ENCODE measurements at places on chromosomes 6 and 20.

DNA sequence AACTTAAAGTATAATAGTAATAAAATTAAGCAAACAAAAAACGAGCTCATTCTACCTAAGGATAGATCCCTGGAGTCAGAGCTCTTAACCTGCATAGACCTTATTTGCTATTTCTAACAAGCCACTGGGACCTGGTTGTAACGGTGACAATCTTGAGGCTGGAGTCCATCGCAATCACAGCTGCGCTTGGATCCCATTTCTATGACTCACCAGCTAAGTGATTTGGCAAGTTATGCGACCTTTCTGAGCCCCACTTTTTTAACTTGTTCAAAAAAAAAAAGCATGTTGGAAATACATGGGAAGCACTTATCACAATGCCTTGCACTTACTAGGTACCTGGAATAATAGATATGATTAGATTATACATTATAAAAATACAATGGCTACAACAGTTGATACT, 389.5 kb upstream of the CDH4 start:
- DNase-seq, result no peak

DNA sequence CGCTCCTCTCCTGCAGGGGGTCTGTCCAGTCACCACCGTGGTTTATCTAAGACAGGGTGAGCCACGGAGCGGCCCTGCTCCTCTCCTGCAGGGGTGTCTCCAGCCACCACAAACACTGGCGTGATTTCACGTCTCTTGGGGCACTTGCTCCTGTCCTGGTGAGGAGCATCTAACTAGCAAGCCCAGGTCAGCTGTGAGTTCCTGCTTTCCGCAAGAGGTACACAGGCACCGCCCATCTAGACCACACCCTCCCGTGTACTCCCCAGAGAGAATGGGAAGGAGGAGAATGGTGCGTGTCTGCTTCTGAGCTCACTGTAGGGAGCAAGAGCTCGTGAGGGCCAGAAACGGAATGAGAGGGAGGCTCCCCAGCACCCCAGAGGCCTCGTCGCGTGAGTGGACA, 40.7 kb downstream of the DACT2 start:
- DNase-seq, result no peak

- no peak for DNase-seq
Measured at GRCh38 chr6:75267461-75267860, 17.1 kb downstream of the TMEM30A start.

GRCh38 chr6:156555116-156555515, 222.1 kb upstream of the ARID1B start:
- no peak for DNase-seq

GRCh38 chr6:53651205-53651763, 14.3 kb downstream of the KLHL31 start:
- DNase-seq, result peak; percentile 37

GRCh38 chr20:32538526-32538939, 46.6 kb downstream of the NOL4L start:
- DNase-seq, result no peak

- DNase-seq, result no peak
Measured at GRCh38 chr6:583116-583515, 73.8 kb downstream of the HUS1B start.

GRCh38 chr6:93017213-93017612, 402.1 kb downstream of the EPHA7 start:
- no peak for DNase-seq

GRCh38 chr6:54151861-54152260, 40.6 kb downstream of the MLIP start:
- DNase-seq, result no peak

- DNase-seq, result no peak
Measured at GRCh38 chr20:14716351-14716801, 379.0 kb upstream of the FLRT3 start.

- no peak for DNase-seq
Measured at GRCh38 chr20:62584671-62585460, 57.4 kb upstream of the SLCO4A1 start.

DNA sequence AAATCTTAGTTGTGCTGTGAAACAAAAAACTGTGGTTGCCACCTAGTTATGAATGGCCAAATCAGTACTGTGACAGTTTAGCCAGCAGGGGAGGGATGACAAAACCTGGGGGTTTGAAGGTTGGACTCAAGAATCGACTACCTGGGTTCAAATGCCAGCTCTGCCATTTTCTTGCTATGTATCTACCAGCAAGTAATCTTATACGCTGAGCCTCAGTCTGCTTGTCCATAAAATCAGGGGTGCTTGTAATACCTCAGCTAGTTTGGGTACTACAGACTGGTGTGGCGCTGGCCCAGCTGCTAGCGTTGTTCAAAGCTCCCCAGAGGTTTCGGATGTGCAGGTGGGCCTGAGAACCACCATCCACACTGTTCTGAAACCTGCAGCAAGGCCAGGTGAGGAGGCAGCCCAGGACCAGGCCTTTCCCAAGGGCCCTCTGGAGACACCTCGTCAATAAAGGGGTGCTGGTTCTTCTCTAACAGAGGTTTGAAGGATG, 40.4 kb downstream of the TRAM2 start:
- DNase-seq, result no peak

DNA sequence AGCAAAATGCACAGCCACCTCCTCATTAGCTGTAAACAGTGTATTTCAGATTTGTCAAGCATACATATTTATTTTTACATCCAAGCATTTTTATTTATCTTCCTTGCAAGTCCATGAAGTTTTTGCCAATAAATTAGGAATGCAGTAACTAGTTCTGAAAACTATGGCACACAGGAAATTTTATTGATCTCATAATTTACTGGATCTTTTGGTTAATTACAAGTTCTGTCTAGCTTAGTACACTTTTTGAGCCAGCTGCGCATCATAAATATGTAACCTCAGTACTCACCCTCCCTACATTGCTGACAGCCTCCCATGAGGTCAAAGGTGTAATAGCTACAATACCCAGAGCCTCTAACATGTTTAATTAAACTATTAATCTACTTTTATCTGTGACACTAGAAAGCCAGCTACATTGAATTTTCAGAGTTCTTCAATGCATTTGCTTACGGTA, 898.2 kb downstream of the KIF16B start:
- no peak for DNase-seq

DNA sequence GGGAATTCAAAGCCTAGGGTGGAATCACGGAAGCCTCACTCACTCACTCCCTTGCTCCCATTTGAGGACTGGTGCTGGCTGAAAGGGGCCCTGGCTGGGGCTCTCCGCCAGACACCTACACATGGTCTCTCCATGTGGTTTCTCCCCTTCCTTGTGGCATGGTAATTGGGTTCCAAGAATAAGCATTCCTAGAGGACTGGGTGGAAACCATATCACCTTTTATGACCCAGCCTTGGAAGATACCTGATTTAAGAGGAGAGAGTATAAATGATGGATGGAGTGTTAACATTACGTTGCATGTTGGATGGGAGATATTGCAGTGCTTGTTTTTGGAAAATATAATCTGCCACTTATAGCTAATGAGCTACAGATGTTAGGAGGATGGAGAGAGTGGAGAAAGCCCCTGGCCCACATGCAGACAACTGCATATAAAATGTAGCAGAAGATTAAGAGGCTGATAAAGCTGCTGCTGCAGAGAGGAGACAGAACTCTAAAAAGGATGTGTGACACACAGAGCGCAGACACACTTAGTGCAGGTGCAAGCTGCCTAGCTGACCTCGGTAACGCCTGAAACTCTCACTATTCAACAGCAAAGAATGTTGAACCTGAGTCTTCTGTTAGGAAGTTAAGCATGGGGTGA, 23.3 kb upstream of the CDKN1A start:
- no peak for DNase-seq

- DNase-seq, result no peak
Measured at GRCh38 chr6:34836008-34836407, 44.1 kb downstream of the BLTP3A start.

DNA sequence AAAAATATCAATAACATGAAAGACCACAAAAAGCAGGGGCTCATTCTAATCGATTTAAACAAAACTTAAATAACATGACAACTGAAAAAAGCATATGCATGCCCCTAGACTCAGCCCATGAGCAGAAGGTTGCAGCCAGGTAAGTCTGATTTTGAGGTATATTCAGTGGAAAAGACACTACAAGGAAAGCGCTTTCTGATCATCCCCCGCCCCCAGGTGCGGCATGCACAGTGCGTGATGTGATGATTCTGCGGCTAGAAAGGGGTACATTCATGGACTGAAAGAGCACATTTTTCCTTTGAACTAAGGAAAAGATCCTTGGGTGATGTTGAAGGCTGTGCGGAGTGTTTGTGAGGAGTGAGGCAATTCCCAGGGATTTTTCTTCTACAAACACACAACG, 16.9 kb upstream of the FOXC1 start:
- no peak for DNase-seq

DNA sequence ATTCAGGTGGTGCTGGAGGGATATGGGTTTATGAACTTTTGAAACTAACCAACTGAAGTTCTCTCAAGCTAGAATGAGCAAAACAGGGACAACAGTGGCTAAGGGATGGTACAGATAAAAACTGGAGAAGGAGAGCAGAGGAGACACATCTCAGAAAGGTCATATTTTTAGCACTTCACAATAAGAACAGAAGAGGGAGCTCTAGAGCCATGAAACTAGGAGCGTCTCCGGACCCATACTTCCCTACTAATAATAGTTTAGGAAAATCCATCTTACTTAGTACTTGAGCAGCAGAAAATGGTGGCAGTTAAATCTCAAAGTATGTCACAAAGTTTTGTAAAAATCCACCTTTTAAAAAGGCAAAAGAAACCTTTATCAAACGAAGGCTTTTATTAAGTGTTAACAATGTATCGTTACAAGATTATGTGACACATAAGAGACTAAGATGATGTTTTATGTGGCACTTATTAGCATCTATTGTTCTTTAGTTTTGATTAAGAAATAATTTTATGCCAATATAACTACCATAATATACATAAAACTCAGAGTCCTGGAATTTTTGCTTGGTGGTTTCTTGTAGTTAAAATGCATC, 278.6 kb downstream of the TBC1D32 start:
- DNase-seq, result no peak

DNA sequence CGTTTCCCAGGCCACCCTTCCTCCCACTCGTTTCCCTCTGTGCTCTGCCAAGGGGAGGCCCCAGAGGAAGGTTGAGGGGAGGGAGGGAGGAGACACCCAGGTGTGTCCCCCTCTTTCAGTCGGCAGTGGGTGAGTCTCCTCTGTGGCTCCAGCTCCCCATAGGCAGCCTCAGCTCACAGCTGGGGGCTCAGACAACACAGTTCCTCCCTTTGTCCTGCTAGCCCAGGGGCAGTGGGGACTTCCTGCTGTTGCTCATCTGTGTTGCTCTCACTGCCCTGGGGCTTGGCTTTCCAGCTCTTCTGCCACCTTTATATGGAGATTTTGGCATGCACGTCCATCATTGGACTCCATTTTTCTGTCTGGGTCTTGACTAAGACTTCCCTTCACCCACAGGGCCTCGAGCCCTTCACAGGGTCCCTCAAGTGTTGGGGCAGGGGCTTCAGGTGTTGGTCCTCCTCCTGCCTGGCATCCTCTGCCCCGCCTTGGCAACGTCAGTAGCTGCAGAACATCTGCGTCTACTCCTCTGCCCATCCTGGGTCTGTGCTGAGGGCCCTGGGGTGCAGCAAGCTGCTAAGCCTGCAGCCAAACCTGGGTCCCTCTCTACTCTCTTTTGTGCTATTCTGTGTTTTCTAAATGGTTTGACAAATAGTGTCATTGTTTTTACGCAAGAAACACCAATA, 190.6 kb upstream of the PMEPA1 start:
- DNase-seq, result no peak

- DNase-seq, result no peak
Measured at GRCh38 chr20:891706-892080, 24.4 kb downstream of the ANGPT4 start.

GRCh38 chr6:79239536-79240168, 5.2 kb upstream of the HMGN3 start:
- DNase-seq, result no peak

- no peak for DNase-seq
Measured at GRCh38 chr20:17833036-17833674, 133.4 kb downstream of the BANF2 start.

GRCh38 chr6:50846852-50847155, 28.1 kb downstream of the TFAP2B start:
- DNase-seq, result no peak

GRCh38 chr6:122616877-122617276, 6.7 kb downstream of the PKIB start:
- DNase-seq, result no peak

DNA sequence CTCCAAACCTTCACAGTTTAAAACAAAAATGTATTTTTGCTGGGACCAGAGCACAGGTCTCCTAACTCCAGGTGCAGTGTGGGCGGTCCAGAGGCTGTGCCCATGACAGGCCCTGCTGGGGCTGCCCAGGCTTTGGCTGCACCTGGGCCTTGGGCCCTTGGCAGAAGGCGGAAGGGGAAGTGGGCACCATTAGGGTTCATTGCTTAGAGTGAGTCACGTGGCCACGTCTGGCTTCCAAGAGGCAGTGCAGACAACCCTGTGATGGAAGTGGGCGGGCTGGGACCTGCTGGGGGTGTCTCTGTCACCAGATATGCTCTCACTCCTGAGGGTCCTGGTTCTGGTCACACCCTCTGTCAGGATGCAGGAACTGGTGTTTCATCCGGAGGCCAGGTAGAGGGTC, 302.2 kb downstream of the QKI start:
- no peak for DNase-seq

DNA sequence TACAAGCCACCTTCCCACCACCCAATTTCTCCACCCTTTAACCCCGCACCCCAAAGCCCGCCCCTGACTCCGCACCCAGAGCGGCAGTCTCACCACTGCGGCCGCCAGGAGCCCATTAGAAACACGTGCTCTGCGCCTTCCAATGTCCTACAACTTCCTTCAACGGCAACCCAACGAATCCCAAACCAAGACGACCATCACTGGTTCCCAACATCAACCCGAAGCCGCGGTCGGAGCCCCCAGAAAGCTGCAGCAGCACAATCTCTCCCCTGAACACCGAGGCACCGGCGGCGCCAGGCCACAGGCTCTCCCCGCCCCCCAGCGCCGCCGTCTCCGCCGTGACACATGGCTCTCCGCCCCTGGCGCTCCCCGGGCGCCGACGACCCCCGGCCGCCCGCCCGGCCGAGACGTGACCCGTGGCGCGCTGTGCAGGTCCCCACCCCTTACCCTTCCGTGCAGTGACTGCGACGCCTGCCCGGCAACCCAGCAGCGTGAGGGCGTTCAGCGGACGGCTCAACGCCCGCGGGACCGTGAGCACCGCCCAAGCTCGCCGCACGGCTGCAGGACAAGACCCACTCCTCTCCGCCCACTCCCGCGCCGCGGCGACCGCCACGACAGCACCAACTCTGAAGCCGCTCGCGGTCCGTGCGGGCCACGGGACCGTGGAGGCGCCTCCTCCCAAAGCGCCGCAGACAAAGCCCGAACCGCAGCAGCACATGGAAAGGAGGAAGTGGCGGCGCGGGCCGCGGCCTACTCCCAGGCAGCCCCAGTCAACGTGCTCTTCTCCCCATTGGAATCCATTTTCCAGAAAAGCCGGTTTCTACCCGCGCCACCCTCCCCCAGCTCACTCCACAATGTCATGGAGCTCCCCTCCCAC, 551 bp downstream of the SYNCRIP start:
- peak; percentile 30 for DNase-seq

DNA sequence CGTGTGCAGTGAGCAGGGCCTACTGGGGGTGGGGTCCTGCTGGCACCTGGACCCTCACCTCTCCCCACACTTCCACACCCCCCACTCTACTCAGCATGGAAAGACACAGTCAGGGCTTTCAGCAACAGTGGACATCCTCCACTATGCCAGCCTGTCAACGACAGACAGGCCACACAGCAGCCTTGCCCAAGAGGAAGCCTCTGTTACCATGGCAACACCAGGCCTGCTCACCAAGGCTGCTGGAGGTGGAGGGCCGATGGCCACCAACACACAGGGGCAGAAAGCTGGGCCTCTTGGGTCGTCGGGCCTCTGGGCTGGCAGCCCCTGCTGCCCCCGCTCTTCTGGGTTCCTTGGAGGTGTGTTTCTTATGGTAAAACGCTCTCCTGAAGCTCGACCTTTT, 13.6 kb downstream of the BNIP5 start:
- DNase-seq, result no peak
